GM23248 (cell line): ENCODE measurements at places on chromosomes 11 and 22.

- DNase-seq, result peak; percentile 28
Observed at GRCh38 chr11:8593935-8594909, at the start of gene STK33. TSS of gene STK33 (minus strand) at chr11:8594228. CDS start at chr11:8474905, 119,323 bp downstream.

- no peak for DNase-seq
Observed at GRCh38 chr11:117796456-117796871, 552 bp downstream of the DSCAML1 start.

- DNase-seq, result no peak
Observed at GRCh38 chr11:134604886-134605285, 192.8 kb upstream of the B3GAT1 start.

- no peak for DNase-seq
Observed at GRCh38 chr11:103550811-103551210, 441.6 kb downstream of the DYNC2H1 start.

DNA sequence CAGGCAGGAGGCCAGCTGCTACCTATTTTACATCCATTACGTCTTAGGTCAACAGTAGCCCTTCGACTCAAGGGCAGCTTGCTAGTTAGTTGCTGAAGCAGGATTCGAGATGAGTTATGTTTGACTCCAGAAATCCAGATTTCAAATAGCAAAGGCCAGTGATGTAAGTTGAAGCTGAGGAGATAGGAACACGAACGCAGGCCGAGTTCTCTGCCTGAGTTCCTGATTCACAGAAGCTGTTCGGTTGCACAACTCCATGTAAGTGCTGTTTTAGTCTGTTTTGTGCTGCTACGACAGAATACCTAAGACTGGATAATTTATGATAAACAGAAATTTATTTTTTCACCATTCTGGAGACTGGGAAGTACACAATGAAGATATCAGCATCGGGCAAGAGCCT lies 111.2 kb downstream of the SLC1A2 start:
- DNase-seq, result no peak

DNA sequence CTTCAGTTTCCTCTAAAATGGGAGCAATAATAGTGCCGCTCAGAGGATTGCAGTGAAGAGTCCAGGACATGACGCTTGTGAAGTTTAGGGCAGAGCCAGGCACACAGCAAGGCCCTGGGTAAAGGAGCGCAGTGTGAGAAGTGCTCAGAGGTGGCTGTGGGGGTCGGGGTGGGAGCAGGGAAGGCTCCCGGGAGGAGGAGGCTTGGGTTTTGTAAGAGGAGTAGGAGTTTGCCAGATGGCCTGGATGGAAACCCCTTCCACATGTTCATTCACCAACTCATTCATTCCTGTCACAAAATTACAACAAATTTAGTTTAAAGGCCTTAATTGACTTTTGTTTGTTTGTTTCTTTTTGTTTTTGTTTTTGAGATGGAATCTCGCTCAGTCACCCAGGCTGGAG lies 17.0 kb downstream of the CRYBB2 start:
- DNase-seq, result no peak

DNA sequence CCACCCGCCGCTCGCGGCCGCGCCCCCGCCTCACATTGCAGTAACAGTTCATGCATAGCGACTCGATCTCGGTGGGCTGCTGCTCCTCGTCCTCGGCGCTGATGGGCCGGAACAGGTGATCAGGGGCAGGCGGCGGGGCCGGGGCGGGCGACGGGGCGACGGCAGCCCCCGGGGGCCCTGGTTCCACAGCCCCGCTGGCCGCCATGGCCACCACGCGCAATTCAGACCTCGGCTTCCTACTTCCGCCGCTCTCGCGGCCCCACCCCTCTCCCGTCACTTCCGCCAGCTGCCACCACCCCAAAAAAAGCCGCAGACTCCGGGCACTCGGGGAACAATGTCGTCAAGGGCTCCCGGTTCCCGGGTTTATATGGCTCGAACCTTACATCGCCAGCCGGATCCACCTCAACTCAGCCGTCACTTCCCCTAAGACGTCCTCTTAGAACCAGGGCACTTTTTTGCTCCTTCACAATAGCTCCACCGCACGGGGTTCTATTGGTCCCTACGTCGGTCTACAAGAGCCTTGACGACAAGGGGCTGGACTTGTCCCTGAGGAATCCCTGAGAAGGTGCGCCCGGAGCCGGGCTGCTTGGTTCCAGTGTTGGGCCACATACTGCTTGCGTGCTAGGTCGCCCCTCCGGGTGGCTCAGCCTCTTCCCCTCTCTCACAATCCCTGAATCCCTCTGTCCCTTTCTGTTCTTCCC lies at the start of gene ZPR1:
TSS of gene ZPR1 (minus strand) at position 238 of the 701 bp plus-strand sequence. CDS start at position 205, 33 bp downstream.
- peak; percentile 89 for DNase-seq

- DNase-seq, result peak; percentile 96
Observed at GRCh38 chr11:110000031-110000502, 93.1 kb upstream of the ZC3H12C start.

GRCh38 chr11:109695696-109696095 lies 273.7 kb downstream of the C11orf87 start:
- DNase-seq, result peak; percentile 74
